ENCODE measurements at places on chromosomes 11 and 22.

GRCh38 chr11:77705195-77705875 lies 67.7 kb upstream of the CLNS1A start:
- DNase-seq = no peak

GRCh38 chr22:29344137-29344536 lies 28.6 kb upstream of the RASL10A start:
- peak; percentile 93 for DNase-seq

- DNase-seq = no peak
Observed at GRCh38 chr11:92123540-92123939, 101.1 kb upstream of the FAT3 start.

DNA sequence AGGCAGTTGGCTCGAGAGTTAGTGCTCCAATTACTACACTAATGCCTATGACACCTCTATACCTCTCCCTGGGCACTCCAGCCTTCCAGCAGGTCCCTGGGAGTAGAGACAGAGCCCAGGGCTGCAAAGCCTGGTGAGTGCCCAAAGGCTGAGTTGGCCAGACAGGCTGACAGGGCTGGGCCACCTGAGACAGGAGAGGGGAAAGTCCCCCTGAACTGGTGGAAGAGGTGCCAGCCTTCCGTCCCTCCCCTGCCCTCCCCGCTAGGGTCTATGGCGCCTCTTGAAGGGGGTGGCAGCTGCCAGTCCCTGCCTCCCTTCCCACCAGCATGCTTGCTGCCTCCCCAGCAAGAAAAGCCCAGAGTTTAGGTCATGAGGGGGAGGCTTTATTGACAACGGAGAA lies 3.0 kb downstream of the KCNJ11 start:
- no peak for DNase-seq

- DNase-seq = no peak
Observed at GRCh38 chr11:114291381-114291780, 4.8 kb upstream of the NNMT start.

GRCh38 chr22:20671409-20672081 lies 102.4 kb upstream of the SERPIND1 start:
- DNase-seq = peak; percentile 68

GRCh38 chr11:69922015-69922595 lies 102.9 kb upstream of the FGF3 start:
- no peak for DNase-seq

DNA sequence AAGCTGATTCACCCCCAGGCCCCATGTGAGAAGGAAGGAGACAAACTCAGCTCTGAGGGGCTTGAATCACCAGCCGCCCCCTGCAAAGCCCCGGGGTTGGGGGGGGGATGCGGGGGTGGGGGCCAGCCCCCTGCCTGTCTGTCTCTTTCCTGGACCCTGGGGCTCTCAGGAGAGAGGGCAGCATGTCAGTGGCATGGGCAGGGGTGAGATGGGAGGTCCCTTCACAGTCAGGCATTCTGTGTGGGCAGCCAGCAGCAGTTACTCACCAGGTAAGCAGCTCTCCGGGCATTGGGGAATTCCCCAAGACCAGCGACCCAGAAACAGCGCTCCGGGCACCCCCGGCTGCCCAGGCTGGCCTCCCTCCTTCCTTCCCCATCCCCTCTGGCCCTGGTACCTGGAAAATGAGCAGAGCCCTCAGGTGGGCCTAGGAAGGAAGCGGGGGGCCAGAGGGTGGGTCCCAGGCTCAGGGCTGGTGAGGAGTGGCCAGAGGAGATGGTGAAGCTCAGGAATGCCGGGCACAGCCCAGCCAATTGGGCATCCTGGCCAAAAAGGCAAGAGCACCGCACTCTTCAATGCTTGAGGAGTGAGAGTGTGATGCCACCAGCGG lies 4.2 kb upstream of the LIF start:
- DNase-seq = no peak

DNA sequence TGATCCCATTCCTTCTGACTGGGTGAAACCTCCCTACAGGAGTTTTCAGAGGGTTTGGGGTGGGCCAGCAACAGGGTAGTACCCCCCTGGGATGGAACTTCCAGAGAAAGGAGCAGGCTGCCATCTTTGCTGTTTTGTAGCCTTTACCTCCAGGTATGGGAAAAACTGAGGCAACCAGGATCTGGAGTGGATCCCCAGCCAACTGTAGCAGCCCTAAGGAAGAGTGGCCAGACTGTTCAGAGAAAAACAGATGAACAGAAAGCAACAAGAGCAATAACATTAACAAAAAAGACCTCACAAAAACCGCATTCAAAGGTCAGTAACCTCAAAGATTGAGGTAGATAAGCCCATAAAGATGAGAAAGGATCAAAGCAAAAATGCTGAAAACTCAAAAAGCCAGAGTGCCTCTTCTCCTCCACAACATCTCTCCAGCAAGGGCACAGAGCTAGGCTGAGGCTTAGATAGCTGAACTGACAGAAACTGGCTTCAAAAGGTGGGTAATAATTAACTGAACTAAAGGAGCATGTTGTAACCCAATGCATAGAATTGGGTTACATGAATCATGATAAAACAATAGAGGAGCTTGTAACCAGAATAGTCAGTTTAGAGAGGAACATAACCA lies 1288.6 kb upstream of the CNTN5 start:
- DNase-seq = no peak

- no peak for DNase-seq
Observed at GRCh38 chr11:17381156-17381555, 7.3 kb downstream of the KCNJ11 start.

DNA sequence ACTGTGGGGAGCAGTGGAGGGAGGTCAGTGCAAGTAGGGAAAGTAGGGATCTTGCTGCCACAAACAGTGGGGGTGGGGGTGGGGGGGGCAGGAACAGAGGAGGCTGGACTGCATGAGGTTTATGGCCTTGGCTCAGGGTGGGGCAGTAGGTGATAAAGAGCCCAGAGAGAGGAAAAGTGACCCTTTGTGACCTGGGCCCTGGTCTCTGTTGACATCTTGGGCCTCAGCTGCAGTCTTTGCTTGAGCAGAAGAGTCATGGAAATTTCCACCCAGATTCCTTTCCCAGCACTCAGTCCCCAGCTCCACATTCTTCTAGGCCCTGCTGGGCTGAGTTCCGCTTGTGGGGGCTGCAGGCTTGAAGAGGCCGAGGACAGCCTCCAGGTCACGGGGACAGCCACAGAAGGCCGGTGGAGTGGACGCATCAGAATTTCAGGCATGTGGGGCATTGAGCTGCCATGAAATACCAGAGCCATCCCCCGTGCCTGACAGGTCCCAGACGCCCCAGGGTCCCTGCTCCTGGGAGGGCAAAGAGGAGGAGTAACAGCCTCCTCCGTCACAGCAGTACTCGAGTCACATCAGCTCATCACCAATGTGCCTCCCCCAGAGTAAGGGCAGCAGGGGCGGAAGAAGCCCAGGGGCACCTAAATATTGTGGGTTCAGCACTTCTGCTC lies 9.7 kb upstream of the MALAT1 start:
- DNase-seq = no peak

DNA sequence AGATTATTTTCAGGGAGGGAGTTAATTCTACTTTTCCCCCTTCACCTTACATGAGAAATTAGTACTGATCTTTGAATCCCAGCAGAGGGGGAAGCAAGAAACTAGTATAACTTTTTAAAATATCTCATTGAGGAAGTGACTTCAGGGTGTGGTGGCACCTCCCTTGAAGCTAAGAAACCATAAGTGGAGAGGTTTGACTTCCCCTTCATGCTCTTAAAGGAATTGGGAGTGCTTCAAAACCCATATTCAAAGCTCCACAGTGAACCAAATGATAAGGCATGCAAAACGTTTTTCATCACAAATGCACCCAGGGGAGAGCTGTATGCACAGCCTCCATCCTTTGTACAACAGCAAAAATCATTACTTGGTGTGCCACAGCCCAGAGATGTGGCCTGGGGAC lies 540 bp downstream of the MS4A14 start:
- DNase-seq = no peak

- no peak for DNase-seq
Observed at GRCh38 chr22:20198557-20199319, 47.9 kb upstream of the CCDC188 start.

- DNase-seq = no peak
Observed at GRCh38 chr22:34068001-34068400, 147.7 kb upstream of the LARGE1 start.

GRCh38 chr11:67645521-67646461 lies 4.7 kb downstream of the ACY3 start:
- no peak for DNase-seq

GRCh38 chr22:18947905-18948304 lies 11.8 kb upstream of the PRODH start:
- no peak for DNase-seq

- no peak for DNase-seq
Observed at GRCh38 chr22:25219948-25220442, 556 bp downstream of the CRYBB2 start.

GRCh38 chr11:78941226-78941851 lies 366.7 kb upstream of the NARS2 start:
- DNase-seq = no peak

GRCh38 chr11:1330473-1330872 lies 21.0 kb upstream of the TOLLIP start:
- no peak for DNase-seq

DNA sequence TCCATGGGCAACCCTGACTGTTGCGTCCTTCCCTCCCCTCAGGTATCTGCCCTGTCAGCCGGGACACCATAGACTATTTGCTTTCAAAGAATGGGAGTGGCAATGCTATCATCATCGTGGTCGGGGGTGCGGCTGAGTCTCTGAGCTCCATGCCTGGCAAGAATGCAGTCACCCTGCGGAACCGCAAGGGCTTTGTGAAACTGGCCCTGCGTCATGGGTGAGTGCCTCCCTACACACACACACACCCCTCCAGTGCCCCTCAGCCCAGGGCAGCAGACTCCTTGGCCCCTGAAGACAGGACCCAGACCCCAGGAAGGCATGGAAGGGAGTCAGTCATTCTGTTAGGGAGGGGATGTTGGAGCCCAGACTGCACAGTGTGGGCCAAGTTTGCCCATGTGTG lies 17.9 kb upstream of the UVRAG start:
- no peak for DNase-seq

DNA sequence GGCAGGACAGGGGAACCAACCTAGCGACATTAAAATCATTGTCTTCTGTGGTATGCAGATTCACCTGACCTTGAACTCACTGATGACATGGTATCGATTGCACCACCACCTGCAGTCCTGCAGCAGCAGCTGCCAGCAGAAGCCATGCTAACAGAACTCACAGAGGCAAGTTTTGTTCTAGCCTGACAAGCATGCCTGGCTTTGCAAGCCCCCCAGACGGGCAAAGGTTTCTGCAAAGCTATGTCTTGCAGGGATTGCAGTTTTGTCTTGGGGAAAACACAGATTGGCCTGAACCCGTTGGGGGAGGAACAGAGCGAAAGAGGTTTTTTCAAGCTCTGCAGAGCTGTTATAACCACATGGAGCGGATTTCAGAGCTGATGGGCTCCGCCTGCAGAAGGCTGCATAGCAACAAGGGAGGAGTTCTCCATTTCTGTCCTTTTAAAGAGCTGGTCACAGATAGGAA lies 221.0 kb downstream of the HIPK3 start:
- no peak for DNase-seq

GRCh38 chr22:29336751-29337490 lies 21.4 kb upstream of the RASL10A start:
- DNase-seq = no peak

DNA sequence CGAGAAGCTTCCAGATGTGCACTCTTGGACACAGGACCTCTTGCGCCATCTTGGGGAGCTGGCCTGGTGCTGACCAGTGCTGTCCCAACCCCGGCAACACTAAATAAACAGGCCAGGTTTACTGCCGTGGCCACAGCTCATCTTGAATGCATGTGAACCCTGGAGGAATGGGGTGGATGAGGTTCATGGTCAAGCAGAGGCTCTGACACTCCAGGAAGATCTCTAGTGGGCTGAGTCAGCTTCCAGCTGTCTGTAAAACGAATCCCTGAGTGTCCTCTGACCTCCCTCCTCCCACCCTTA lies 51.8 kb downstream of the ALX4 start:
- DNase-seq = no peak

DNA sequence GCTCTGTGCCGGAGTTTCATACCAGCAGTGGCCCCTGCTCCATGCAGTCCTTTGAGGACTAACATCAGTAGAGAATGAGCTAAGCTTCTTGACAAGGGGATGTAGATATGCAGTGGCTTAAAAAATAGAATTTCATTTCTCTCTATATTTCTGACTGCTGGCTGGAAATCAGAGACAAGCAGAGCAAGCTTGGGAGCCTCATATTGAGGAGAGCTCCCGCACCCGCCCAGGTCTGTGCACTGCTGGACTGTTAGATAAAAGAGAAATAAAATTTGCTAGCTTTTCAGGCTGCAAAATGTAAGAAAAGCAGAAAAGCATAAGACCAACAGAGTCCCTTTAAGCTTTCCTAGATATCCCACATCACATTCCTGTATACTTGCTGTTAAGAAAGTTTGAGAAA lies 31.4 kb downstream of the MMP7 start:
- DNase-seq = no peak

- no peak for DNase-seq
Observed at GRCh38 chr22:17769013-17769715, 5.1 kb downstream of the BID start.

DNA sequence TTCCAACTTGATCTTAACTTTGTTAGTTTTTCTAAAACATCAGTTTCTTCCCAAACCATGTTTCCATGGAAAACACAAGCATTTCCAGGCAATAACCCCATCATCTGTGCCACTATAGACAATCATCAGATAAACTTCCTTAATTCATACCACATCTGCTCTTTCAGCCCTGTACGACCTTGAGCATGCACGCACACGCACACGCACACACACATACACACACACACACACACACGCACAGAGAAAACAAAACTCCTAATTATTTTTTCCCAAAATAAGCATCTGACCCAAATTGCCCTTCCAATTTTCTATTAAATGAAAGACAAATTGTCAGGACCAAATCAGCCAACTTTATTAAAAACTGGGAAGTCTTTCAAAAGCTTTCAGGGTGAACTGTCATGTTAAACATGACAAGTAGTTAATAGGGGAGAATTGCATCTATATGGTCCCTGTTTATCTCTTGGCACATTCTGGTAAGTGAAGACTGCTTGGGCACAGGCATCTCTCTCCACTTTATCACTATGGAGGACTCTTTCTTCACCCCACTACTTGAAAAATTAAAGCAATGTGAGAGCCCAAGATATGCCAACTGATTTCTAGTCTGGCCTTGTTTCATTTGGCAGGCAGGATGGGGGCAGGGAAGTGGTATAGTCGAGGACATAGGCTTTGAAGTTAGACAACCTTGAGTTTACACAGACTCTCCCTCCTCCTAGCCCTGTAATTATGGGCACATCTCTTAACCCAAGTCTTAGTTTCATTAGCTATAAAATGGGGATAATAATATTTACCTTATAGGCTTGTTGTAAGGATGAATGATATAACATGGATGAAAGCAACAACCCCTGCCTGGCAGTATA lies 15.1 kb downstream of the ADM start:
- DNase-seq = peak; percentile 57

DNA sequence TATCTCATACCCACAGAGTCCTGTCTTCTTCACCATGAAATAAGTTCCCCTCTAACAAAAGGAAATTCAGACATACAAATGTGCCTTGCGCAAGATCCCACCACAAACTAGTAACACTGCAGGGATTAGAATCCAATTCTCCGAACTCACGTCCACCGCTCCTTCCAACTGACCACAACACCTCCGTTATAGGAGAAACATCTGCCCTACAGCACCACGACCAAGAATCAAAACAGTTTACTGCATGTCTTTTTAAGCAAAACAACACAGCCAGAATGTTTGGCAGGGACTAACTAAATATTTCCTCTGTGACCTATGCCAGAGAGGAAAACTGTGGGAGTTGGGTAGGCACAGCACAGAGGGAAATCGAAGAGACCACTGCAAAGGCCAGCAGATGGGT lies 72.7 kb upstream of the AKIP1 start:
- no peak for DNase-seq

All from esophagus muscularis mucosa (tissue), 4 donors.